Activated T-cell treated with anti-CD3 and anti-CD28 coated beads, Interleukin-2, amount 50 U/mL, for 72 hours (primary cell): ENCODE measurements at places on chromosomes 7 and 10.
A peak's percentile ranks its signal among the peaks of the same experiment; 100 is the strongest.

DNA sequence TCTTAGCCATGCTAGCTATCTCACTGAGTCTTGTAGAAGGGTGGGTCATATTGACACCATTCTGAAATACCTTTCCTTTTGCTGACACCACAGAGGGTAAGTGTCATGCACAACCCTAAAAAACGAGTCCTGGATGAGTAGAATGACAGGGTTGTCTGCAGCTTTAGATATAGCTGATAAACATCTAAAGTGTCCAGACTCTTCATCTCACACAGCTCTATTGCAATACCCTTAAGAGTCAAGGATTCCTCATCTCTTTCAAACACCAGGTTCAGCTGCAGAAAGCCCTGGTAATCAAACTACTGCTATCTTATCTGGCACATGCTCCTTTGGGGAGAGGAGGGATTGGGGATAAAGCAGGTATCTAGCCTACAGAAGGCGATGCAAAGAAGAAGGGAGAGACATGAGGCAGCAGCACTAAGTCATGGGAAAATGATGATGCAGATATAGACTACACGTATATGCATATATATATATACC, 127.0 kb downstream of the ANK3 start:
- no peak for DNase-seq

DNA sequence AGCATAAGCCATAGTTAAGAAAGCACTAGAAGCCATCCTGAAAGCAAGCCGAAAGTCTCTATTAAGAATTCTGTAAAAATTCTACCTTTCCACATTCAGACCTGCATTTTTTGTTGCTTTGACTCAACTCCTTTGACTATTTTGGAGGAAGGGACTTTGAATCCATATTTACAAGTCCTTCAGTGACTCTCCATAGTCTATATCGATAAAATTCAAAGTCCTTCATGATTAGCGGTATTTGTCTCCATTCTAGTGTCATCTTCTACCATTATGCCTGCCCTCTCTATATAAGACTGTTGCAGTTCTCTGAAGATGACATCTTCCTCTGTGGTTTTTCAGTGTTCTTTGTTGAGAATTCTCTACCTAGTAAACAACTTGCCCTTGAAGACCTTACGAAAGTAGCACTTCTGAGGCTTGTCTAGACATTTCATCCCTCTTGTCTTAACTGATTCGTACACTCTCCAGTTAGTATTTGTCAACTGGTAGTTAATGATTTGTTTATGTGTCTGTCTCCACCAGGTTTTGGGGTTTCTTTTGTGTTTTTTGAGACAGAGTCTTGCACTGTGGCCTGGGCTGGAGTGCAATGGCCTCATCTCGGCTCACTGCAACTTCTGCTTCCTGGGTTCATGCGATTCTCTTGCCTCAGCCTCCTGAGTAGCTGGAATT, 1.7 kb downstream of the CCSER2 start:
- peak; percentile 14 for DNase-seq

DNA sequence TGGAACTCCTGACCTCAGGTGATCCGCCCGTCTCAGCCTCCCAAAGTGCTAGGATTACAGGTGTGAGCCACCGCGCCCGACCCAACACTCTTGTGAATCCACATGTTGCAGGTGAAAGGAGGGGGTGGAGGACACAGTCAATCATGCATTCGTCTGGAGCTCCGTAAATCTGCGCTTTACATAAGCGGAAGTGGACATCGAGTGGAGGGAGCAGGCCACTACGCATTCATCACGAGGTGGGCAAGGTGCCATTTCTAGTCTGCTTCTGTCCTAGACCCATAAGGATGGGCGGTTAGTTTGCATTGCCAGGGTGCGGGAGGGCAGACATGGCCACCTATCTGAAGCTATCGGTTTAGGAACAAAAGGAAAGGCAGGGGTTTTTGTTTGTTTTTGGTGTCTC, 225.2 kb upstream of the TCERG1L start:
- DNase-seq, result no peak

DNA sequence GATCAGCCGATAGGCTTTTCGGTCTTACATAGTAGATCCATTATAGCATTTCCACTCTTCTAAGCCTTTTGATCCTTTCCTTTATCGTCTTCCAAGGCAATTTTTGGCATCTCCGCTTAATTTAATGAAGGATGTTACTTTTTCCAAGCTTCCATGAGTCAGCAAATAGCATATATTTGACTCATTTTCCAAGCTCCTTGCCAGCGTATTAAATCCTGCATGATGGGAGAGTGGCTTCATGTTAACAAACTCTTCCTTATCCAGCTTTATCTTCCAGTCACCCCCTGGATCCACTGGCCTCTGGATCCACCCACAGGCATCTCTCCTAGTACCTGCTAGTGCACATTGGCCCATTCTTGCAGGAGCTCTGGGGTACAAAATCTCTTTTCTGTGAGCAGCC, 13.0 kb downstream of the OR9A2 start:
- DNase-seq, result no peak

DNA sequence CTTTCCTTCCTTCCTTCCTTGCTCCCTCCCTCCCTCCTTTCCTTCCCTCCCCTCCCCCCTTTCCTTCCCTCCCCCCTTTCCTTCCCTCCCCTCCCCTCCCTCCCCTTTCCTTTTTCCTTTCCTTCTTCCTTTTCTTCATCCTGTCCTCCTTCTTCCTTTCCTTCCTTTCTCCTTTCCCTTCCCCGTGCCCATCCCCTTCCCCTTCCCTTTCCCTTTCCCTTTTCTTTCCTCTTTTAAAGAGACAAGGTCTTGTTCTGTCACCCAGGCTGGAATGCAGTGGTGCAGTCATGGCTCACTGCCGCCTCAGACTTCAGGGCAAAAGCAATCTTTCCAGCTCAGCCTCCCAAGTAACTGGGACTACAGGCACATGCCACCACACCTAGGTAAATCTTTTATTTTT, 54.0 kb downstream of the KIF20B start:
- no peak for DNase-seq

- DNase-seq, result peak; percentile 12
Measured at GRCh38 chr10:1142596-1142995, 86.4 kb downstream of the WDR37 start.

DNA sequence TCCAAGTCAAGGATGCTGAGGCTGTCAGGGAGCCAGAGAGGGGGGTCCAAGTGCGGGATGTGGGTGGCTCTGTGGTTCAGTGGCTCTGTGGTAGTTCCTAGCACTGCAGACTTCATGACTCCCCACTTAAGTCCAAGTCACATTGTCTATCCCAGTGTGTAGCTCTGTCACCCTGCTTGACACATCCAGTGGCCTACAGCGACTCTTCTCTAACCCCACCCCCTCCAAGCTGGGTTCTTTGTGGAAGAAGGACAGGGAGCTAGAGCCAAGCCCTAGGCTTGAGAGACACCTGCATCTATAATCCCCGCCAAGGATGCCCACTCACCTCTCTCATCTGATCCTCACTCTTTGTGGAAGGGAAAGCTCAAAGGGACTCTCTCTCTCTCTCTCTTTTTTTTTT, 57.6 kb downstream of the ADCYAP1R1 start:
- DNase-seq, result no peak

DNA sequence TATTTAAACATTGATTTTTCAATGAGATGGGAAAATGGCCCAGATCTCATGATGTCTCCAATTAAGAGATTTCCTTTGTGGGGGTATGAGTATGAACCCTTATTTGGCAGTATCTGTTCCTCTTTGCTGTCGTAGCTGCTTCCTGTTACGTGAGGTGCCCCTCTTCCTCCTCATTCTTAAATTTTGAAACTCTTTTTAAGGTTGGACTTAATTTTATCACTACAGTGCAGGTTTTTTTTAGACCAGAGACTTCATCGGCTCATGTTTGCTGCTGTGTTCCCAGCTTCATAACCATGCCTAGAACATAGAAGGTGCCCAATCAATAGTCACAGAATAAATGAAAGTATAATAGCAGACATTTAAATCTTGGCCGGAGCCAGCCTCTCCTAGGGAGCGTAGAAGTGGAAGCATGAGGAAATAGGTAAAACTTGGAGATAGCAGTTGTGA, 2.4 kb downstream of the MIOS start:
- DNase-seq, result no peak

GRCh38 chr7:22772885-22773284, 45.9 kb downstream of the IL6 start:
- DNase-seq, result no peak

- DNase-seq, result no peak
Measured at GRCh38 chr10:4125776-4126175, 340.8 kb upstream of the KLF6 start.

DNA sequence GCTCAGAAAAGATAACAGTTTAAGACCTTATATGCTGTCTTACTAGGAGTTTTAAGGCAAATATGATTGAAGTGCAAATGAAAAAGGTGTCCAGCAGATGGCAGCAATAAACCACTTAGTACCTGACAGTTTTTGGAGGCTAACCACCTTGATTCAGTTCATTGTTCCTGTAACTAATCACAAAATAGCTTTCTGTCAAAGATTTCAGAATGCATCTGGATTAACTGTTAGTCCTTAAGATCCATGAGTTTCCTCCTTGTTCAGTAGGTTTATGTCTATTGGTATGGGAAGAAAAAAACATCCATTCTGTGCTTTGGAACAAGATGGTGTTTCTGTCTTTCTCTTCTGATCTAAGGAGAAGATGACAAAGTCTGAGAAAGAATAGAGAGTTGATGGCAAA, 46.6 kb downstream of the CCSER2 start:
- peak; percentile 46 for DNase-seq

DNA sequence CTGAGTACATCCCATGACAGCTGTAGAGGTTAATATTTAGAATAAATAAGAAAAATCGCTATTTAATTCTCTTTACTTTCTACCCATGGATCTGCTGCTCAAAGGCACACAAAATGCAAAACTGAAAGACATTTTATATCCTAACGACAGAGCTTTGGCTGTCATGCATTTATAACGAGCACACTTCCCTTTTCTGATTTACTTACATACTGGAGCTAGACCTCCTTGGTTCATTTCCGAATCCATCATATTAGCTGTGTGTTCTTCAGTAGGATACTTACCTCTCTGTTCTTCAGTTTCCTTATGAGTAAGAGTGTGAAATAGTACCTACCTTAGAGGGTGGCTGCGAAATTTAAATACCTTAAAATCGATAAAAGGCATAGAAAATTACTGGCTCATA, 10.9 kb downstream of the CALCR start:
- no peak for DNase-seq

DNA sequence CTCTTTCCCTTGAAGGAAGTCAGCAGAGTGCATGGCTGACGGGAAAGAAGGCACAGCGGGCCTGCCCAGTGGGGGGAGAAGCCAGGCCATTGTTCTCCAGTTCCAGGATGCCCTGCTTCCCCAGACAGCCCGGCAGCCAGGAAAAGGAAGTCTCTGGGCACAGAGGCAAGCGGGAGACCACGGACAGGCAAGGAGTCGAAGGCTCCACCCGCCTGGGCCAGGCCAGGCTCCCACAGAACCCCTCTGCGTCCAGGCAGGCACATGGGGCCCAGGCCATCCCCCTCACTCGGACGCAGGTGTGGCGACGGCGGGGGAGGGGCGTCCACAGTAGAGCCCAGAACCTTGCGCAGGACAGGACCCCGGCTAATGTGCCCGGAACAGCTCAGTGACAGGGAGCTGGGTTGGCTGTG, 8.7 kb downstream of the GPR146 start:
- DNase-seq, result no peak

- DNase-seq, result no peak
Measured at GRCh38 chr7:1156782-1157535, 3.0 kb downstream of the ZFAND2A start.

GRCh38 chr7:1140476-1141104, 19.4 kb downstream of the ZFAND2A start:
- DNase-seq, result no peak

- no peak for DNase-seq
Measured at GRCh38 chr7:85065888-85066485, 120.9 kb downstream of the SEMA3D start.

GRCh38 chr10:69481305-69481704, 30.0 kb downstream of the TSPAN15 start:
- no peak for DNase-seq

DNA sequence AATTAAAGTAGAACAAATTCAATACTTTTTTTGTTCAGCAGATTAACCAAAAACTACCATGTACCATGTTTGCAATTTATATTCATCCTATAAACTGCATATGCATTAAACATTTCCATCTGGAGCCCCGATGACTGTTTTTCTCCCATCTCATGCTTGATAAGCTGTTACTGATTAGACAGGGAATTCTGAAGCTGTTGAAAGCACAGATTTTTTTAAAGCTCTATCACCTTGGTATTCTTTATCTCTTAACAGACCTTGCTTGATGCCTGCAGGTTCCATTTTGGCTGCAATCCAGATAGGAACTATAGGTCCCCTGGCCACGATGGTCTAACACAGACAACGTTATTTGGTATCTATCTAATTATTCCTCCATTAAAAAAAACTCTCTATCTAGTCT, 961.7 kb downstream of the CNTNAP2 start:
- no peak for DNase-seq

- no peak for DNase-seq
Measured at GRCh38 chr10:69483963-69484362, 32.7 kb downstream of the TSPAN15 start.

DNA sequence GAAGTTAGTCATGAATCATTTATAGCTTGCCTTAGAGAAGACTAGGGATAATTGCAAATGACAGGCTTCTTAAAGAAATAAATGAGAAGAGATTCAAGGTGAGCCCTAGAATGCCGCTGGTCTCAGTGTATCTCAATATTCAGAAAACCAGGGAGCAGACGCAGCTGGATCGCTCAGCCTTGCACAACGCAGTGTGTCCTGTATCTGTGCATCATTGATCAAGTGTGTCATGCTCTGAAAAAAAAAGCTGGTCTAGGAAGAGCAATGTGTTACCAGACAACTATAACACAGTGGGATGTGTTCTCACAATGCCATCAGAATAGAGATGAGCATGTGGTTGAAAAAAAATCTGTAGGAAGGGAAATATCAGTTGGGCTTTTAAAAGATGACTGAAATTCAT, 230.1 kb downstream of the CALN1 start:
- DNase-seq, result no peak

- peak; percentile 32 for DNase-seq
Measured at GRCh38 chr10:5949009-5949759, 28.2 kb downstream of the IL15RA start.

DNA sequence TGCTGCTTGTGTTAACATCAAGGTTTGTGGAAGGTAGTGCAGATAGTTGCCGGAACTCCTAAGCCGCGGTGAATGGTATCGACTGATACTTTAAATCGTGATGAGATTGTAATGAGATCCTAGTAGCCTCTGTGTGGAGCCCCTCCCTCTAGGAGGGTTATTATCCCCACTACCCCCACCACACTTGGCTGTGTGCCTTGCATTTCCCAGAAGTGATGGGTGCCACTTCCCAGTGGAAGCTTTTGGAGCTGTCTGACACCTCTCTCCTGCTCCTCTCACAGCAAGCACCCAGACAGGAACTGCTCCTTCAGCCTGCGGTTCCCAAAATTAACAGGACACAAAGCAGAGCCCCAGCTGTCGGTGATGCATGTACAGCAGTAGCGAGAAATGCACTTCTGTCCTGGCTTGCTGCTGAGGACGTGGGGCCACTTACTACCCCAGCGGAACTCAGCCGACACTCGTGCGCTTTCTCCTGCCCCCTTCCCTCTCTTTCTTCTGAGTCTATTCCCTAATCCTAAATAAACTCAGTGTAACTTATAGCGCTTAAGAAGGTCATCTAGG, 52.5 kb downstream of the PRKAG2 start:
- no peak for DNase-seq
